Activated CD4-positive, CD25-positive, alpha-beta regulatory T cell treated with anti-CD3 and anti-CD28 coated beads, Interleukin-2, amount 50 U/mL, for 24 hours (primary cell): ENCODE measurements at places on chromosomes 13 and 19.

GRCh38 chr19:11963566-11964355, 1.1 kb upstream of the ZNF763 start:
- ATAC-seq: peak; percentile 52

DNA sequence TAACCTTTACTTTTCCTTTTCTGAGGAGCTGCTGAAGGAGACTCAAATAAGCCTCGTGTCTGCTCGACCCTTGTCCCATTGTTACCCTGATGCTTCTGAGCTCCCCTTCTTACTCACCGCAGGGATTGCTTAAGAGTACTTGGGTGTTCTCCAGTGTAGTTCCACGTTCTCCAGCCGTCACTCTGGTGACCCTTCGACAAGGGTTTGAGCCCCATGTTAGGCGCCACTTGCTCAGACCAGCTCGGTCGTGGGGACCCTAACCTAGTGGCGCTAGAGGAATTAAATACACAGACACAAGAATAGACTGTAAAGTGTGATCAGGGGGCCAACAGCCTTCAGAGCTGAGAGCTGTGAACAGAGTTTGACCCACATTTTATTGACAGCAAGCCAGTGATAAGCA, 10.3 kb downstream of the ZNF480 start:
- ATAC-seq: no peak

GRCh38 chr13:60016229-60016628, 147.5 kb downstream of the DIAPH3 start:
- ATAC-seq: no peak

DNA sequence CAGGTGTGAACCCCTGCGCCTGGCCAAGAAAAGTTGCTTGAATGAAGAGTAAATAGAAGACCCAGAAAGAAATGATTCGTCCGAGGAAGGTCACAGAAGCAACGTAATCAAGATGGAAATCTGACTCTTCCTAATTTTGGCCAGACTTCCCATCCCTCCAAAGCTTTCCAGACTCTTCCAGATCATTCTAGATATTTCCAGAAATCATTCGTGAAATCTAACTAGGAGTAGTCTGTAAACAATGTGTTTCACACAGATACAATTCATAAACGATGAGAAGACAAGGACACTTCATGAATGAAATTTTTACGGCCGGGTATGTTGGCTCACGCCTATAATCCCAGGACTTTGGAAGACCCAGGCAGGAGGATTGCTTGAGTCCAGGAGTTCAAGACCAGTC, 9.3 kb upstream of the LDLR start:
- no peak for ATAC-seq

DNA sequence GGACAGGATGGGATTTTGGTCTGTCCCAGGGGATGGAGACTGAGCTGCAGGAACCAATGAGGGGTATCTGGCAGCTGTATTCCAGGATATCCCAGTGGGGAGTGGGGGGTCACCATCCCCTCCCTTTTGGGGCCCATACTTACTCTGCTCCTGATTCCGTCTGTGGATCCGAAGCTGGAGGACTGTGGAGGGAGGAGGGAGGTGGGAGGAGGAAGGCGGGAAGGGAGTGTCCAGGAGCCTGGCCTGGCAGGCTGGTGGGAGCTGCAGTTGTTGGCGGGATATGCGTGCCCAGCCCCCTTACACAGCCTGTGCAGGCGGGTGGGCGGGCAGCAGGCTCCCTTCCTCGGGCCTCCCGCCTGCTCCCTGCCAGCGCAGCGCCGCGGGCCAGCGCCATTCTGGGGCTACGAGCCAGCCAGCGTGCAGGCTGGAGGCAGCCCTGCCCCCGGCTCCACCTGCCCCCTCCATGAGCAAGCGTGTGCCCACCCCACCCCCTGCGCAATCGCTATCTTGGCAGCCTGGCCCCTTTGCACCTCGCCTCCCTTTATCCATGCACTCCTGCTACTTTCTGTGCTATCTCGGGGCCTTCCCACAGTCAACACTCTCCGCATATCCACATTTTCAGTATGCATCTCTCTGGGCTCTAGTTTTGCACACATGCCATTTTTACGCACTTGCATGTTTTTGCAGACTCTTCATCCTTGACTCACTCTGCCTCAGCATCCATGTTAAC, 2.8 kb downstream of the MAMSTR start:
- ATAC-seq: no peak

DNA sequence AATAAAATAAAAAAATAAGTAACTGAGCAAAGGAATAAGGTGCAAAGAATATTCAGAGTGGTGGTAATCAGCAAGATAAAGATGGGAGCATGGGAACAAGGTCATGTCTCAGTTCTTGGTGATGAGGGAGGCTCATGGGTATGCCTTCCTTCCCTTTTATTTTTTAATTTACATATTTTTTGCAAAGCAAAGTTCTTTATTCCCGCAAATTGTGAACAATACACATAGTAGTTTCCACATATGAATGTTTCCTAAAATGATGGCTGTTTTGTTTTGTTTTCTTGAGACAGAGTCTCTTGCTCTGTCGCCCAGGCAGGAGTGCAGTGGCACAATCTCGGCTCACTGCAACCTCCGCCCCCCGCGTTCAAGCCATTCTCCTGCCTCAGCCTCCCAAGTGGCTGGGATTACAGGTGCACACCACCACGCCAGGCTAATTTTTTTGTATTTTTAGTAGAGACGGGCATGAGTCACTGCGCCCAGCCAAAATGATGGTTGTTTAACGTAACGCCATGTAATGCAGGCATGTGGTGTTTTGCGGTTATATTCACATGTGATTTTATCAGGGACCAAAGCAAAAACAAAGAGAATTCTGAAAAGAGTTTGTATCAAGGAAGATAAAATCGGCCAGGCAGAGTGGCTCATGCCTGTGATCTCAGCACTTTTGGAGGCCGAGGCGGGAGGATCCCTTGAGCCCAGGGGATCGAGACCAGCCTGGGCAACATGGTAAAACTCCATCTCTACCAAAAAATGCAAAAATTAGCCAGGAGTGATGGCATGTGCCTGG, 4.5 kb upstream of the ADGRE2 start:
- no peak for ATAC-seq

DNA sequence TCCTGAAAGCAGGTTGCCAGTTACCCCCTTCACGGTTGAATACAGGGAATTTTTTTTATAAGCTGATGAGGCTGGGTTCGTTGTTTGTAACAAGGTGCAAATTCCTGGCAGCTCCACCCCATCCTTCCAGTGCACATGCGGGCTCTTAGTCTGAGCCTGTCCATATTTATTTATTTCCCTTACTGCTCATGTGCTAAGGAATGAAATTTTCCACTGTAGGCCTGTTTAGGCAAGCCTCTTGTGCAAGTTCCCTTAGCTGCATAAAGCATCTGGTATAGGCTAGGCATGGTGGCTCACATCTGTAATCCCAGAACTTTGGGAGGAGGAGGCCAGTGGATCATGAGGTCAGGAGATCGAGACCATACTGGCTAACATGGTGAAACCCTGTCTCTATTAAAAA, 560.9 kb upstream of the PCDH9 start:
- ATAC-seq: no peak

DNA sequence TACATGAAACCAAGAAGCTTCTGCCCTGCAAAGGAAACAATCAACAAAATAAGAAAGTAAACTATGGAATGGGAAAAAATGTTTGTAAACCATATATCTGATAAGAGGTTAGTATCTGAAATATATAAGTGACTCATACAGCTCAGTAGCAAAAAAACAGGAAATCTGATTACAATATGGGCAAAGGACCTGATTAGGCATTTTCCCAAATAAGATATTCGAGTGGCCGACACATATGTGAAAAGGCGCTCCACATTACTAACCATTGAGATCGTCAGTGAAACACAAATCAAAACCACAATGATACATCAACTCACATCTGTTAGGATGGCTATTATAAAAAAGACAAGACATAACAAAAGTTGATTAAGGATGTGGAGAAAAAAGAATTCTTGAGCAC, 2818.6 kb upstream of the PCDH20 start:
- no peak for ATAC-seq

- no peak for ATAC-seq
Observed at GRCh38 chr13:94827566-94827965, 115.2 kb upstream of the SOX21 start.

GRCh38 chr19:49362929-49363267, 682 bp upstream of the TEAD2 start:
- no peak for ATAC-seq

DNA sequence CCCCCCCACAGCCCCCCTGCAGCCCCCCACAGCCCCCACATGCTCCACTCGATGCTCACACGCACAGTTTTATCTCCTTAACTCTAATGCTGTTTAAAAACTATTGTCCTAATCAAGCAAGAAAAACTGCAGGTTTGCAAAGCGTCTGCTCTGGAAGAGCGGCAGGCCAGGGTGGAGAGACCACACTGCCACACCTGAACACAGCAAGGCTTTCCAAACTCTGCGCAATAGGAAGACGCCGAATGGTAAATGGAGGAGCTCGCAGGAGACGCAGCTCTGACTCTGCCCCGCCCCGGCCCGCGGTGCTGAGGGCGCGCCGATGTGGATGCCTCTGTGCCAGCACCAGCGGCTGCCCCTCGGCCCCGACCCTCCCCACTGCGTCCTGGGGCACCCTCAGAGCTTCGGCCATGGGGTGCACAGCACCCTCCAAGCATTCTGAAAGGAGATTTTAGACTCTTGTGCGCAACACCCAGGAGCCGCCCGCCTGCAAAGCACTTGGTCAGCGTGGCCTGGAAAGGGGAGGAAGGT, 32.4 kb downstream of the RASA3 start:
- ATAC-seq: no peak

- no peak for ATAC-seq
Observed at GRCh38 chr13:60013166-60013565, 150.6 kb downstream of the DIAPH3 start.

GRCh38 chr19:2446381-2446780, 10.4 kb downstream of the LMNB2 start:
- ATAC-seq: peak; percentile 59

- no peak for ATAC-seq
Observed at GRCh38 chr13:44193731-44194130, 179.9 kb upstream of the SERP2 start.

- no peak for ATAC-seq
Observed at GRCh38 chr19:38642176-38642575, 5.3 kb upstream of the ACTN4 start.

- ATAC-seq: peak; percentile 85
Observed at GRCh38 chr13:40315416-40316064, 350.9 kb downstream of the FOXO1 start.

GRCh38 chr13:21909331-21909730, 238.5 kb downstream of the FGF9 start:
- no peak for ATAC-seq

DNA sequence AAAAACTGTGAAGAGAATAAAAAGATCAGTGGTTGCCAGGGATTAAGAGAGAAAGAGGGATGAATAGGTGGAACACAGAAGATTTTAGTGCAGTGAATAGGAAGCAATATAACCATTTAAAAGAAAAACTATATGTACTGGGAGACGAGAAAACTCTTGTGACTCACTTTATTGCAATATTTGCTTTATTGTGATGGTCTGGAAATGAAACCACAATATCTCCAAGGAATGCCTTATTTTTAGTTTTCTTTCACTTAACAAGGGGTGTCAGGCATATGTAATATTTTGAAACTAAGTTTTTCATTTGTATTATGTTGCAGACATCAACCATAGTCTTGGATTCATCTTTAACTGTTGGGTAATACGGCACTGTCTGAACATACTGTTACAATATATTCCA, 1308.2 kb downstream of the PCDH9 start:
- no peak for ATAC-seq

DNA sequence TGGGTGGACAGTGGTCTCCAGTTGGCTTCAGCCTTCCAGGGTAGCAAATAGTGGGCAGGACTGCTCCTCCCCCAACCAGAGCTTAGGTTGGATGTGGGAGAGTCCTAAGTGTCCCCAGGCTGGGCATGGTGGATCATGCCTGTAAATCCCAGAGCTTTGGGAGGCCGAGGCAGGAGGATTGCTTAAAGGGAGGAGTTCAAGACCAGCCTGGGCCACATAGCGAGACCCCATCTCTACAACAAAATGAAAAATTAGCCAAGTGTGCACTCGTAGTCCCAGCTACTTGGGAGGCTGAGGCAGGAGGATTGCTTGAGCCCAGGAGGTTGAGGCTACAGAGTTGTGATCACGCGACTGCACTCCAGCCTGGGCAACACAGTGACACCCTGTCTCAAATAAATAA, 7.4 kb downstream of the RRAS start:
- no peak for ATAC-seq

- no peak for ATAC-seq
Observed at GRCh38 chr13:28027071-28027470, 38.6 kb upstream of the URAD start.

- ATAC-seq: no peak
Observed at GRCh38 chr19:37966211-37966661, 59.2 kb downstream of the SIPA1L3 start.

DNA sequence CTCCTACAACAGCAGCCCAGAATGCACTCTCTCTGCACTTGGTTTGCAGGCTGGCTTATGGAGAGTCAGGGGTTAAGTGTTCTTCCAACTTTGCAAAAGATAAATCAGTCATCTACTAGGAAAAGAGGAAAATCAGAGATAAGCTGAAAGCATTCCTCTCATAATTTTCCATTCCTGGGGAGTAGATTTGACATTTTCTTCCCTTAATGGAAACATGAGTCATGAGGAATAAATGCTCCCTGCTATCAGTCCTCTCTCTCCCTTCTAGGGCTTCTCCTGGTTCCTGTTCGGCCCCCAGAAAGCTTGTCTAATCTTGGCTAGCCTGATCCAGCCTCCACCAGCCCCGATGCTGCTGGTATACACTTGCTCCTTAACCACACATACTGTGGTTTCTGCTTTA, 28.4 kb upstream of the ENOX1 start:
- ATAC-seq: no peak

- no peak for ATAC-seq
Observed at GRCh38 chr19:13502231-13502630, 4.0 kb downstream of the CACNA1A start.
